ENCODE measurements at places on chromosomes 16 and 17. TPM values are rescaled to one million over a fixed set of nuclear protein-coding genes. Genes with fewer than 3 reads are reported as not detected.
A peak's percentile ranks its signal among the peaks of the same experiment; 100 is the strongest.

GRCh38 chr17:6067060-6067459, 3.1 kb upstream of the WSCD1 start:
- no peak overlapping the region for H3K4me3 ChIP-seq
- H3K4me1 ChIP-seq: peaks cover 12% of the 10 kb centered on the region
- DNase-seq: no peak
- peaks cover 73% of the 10 kb centered on the region for H3K27me3 ChIP-seq

DNA sequence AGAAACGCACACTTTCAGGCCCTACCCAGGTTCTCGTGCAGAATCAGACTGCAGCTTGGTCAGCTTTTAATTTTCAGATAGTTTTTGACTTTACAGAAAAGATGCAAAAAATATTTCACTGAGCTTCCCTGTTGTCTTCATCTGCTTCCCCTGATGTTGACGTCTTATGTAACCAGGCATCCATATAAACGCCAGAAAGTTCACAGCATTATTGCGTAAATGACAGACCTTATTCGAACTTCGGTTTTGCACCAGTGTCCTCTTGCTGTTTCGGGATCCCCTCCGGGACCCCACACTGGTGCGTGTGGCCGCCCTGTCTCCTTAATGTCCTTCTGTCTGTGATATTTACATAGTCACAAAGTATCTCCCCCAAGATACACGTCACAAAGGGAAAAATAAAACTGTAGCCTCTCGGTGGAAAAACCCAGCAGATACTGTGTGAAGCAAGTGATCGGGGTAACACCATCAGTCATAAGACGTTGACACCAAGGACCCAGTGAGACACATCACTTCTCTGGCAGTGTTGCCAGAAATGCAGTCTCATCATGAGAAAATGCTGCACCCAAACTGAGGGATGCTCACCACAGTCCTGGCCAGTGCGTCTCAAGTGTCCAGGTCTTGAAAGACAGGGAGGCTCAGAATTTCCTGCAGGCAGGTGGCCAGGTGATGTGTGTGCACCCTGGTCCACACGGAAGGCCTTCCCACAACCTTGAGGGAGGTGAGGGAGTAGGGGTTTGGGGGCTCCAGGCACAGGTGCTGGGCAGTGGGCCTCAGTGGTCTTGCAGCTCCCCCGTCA, 4.3 kb downstream of the BANP start:
- H3K4me3 ChIP-seq: no peak overlapping the region
- H3K27ac ChIP-seq: peak overlapping the region; percentile 92
- DNase-seq: no peak

GRCh38 chr16:11735787-11736186, 6.9 kb downstream of the TXNDC11 start:
- H3K27me3 ChIP-seq: no peaks in the 10 kb centered on the region
- H3K27ac ChIP-seq: no peak overlapping the region
- no peak for DNase-seq
- peaks cover 27% of the 10 kb centered on the region for H3K4me1 ChIP-seq
- H3K36me3 ChIP-seq: peaks cover 30% of the 10 kb centered on the region

DNA sequence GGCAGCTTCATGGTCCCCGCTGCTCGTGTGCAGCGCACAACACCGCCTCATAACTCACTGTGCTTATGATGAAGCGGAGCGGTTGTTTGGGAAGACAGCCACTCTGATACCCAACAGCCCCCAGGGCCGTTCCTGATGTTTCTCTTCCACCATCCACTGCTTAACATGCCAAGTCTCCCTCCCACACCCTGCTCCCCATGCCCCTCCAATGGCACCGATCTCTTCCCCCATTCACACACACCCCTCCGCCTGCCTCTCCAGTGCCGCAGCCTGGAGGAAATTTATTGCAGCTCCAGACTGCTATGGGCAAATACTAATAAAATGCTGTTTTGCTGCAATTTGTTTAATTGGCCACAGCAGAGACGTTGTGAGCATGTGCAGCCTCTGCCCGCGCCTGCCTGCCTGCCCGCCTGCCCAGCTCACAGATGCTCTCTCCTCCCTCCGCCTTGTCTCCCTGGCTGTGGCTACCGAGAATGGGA, 80.3 kb upstream of the LHX1 start:
- H3K36me3 ChIP-seq: no peaks in the 10 kb centered on the region
- DNase-seq: no peak
- no peak overlapping the region for H3K27ac ChIP-seq
- no peaks in the 10 kb centered on the region for H3K4me1 ChIP-seq

DNA sequence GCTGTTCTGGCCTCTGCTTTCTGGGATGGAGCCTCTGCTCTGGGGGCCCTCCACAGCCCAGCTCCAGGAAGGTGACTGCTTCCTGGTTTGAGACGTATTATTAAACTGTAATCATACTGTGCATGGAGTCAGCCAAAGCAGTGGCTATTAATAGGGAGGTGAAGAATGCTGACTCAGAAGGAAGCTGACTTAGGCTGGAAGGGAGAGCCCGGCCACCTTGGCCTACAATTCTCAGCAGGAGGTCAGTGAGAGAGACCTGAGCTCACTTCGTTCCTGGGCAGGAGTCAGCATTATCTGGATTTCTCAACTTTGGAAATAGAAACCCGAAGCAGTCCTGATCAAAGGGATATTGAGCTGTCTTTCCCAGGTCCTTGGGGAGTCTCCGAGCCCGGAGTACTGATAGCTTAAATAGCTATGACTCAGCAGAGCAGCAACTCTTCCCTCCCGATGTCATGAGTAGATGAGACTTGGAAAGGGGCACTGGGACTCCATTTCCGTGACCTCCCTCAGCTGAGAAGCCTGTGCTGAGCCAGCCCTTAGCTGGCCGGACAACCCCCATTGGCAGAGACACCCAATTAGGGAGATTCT, 91.8 kb downstream of the YPEL2 start:
- no peaks in the 10 kb centered on the region for H3K36me3 ChIP-seq
- no peak overlapping the region for H3K4me3 ChIP-seq
- H3K27ac ChIP-seq: no peak overlapping the region
- no peak for DNase-seq

GRCh38 chr17:78131172-78132083, 857 bp downstream of the TMC8 start:
- peak overlapping the region; percentile 47 for H3K4me3 ChIP-seq
- H3K27ac ChIP-seq: no peak overlapping the region
- H3K36me3 ChIP-seq: no peaks in the 10 kb centered on the region
- no peak for DNase-seq
- H3K4me1 ChIP-seq: peaks cover 17% of the 10 kb centered on the region

GRCh38 chr16:83248735-83249463, 558.9 kb upstream of the HSBP1 start:
- H3K27me3 ChIP-seq: peaks cover 23% of the 10 kb centered on the region
- no peak overlapping the region for H3K27ac ChIP-seq
- DNase-seq: no peak
- no peaks in the 10 kb centered on the region for H3K4me1 ChIP-seq

- H3K36me3 ChIP-seq: no peaks in the 10 kb centered on the region
- peak overlapping the region; percentile 98 for H3K27ac ChIP-seq
- peak overlapping the region; percentile 88 for H3K4me3 ChIP-seq
- DNase-seq: peak; percentile 97
- H3K27me3 ChIP-seq: no peaks in the 10 kb centered on the region
Measured at GRCh38 chr17:1714427-1714979, 4.3 kb upstream of the TLCD2 start.

DNA sequence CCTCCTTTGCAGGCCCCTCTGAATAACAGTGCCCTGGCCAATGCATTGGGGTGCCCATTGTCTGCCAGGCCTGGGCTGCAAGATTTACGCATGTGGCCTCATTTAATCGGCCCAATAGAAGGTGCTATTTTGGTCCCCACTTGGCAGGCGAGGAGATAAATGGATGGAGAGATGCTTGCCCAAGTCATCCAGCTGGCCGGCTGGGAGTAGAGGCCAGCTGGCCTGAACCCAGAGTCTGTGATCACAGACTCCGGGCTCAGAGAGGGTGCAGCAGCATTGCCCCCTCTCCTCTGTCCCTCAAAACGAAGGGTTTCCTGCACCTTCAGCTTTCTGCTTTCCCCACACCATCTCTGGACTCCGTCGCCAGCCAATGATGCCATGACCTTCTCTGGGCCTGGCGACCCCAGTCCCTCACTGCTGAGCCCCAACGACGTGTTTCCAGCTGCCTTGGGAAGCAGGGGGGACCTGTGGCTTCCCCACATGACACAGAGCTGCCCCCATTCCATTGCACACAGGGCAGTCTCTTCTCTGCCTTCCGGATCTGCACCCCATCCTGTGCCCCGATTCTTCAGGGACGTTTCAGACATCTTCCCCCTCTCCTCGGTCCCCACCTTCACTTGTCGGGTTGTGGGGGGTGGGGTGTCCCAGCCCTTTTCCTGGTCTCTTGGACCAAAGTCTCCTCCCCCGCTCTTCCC, 3.5 kb upstream of the ADGRG1 start:
- DNase-seq: no peak
- peaks cover 50% of the 10 kb centered on the region for H3K4me1 ChIP-seq
- peaks cover 3% of the 10 kb centered on the region for H3K27me3 ChIP-seq
- peak overlapping the region; percentile 29 for H3K27ac ChIP-seq
- H3K36me3 ChIP-seq: no peaks in the 10 kb centered on the region
- no peak overlapping the region for H3K4me3 ChIP-seq

- no peaks in the 10 kb centered on the region for H3K36me3 ChIP-seq
- DNase-seq: no peak
- no peak overlapping the region for H3K27ac ChIP-seq
- peaks cover 29% of the 10 kb centered on the region for H3K27me3 ChIP-seq
- H3K4me3 ChIP-seq: no peak overlapping the region
Measured at GRCh38 chr16:49399594-49400364, 26.2 kb downstream of the C16orf78 start.

- peaks cover 32% of the 10 kb centered on the region for H3K4me1 ChIP-seq
- H3K27ac ChIP-seq: no peak overlapping the region
- H3K36me3 ChIP-seq: no peaks in the 10 kb centered on the region
- H3K4me3 ChIP-seq: no peak overlapping the region
Measured at GRCh38 chr17:73831699-73832098, 187.5 kb upstream of the SDK2 start.

DNA sequence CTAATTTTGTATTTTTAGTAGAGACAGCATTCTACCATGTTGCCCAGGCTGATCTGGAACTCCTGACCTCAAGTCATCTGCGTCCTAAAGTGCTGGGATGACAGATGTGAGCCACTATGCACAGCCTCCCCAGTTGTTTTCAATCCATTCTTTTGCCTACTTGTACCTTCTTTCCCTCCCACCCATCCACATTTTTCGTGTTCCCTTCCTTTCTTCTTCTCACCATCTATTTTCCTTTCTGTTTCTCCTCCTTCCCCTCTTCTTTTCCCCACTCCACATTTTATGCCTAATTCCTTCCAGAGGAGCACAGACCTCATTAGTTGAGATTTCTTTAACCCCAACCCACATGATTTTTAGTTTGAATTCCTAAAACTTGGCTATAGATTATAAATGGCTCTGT, 94.3 kb downstream of the ATF7IP2 start:
- no peak overlapping the region for H3K4me3 ChIP-seq
- no peak for DNase-seq
- no peak overlapping the region for H3K27ac ChIP-seq
- no peaks in the 10 kb centered on the region for H3K4me1 ChIP-seq

GRCh38 chr16:67562526-67562917, at the start of gene CTCF:
TSS of gene CTCF (plus strand) at chr16:67562526. CDS start at chr16:67610833, 48,307 bp downstream.
- no peaks in the 10 kb centered on the region for H3K27me3 ChIP-seq
- peak within 1 kb of the TSS; percentile 93 for H3K4me3 ChIP-seq
- no peaks in the 10 kb centered on the region for H3K36me3 ChIP-seq
- peak within 1 kb of the TSS; percentile 96 for H3K27ac ChIP-seq
- peaks cover 24% of the 10 kb centered on the region for H3K4me1 ChIP-seq

GRCh38 chr17:8968503-8968902, 3.0 kb upstream of the PIK3R5 start:
- DNase-seq: no peak
- H3K36me3 ChIP-seq: no peaks in the 10 kb centered on the region
- no peak overlapping the region for H3K27ac ChIP-seq
- peak overlapping the region; percentile 7 for H3K4me3 ChIP-seq
- peaks cover 47% of the 10 kb centered on the region for H3K27me3 ChIP-seq

GRCh38 chr17:32314636-32315035, 27.3 kb downstream of the C17orf75 start:
- peaks cover 12% of the 10 kb centered on the region for H3K27me3 ChIP-seq
- no peak overlapping the region for H3K4me3 ChIP-seq
- H3K36me3 ChIP-seq: no peaks in the 10 kb centered on the region

DNA sequence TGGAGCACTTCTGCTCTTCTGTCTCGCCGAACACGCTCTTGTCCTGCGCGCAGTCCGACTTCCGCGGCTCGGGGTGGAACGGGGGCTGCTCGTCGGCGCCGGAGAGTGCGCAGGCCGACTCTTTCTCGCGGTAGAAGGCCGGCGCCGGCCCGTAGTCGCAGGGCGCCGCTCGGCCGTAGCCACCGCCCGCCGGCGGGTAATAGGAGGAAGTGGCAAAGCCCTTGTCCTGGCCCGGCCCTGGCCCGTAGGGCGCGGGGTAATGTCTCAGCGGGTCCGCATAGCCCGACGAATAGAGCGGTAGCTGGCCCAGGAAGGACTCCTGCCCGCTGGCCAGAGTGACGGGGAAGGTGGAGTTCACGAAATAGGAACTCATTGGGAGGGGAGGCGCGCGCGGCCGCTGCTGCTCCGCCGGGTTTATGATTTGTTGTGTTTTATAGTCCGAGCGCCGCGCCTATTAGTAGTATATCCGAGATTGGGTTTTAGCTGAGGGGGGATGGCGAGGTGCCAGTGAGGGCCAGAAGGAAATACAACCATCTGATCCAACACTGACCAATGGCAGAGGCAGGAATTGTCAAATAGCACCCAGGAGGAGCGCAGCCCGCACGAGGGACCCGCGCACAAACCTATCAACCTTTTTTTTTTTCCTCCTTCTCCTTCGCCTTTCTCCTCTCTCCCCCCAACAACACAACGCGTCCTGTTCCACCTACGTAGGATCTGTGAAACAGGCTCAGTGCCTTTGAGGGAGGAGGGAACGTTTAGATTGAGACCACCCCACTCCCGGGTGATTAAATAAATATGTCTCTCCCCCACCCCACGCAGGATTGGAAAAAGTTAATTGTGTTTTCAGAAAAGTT, 4.4 kb upstream of the HOXB5 start:
- H3K27ac ChIP-seq: peak overlapping the region; percentile 91
- H3K36me3 ChIP-seq: peaks cover 14% of the 10 kb centered on the region
- DNase-seq: no peak
- H3K4me1 ChIP-seq: peaks cover 49% of the 10 kb centered on the region

DNA sequence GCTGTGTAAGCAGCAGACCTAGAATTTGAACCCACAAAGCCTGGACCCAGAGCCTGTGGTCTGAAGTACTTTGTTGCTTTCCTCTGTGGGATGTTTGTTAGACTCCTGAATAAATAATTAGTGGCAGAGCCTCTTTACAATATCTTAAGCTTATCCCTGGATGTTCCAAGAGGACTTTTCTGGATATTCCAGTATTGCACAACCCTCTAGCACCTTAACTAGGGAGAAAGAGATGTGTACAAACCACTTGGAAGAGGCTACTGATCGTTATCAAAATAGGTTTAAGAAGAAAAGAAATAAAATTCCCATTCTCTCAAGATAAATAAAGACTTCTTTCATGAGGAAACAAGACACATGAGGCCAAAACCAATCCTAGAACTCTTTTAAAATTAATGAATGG, 632.4 kb downstream of the CDH11 start:
- H3K36me3 ChIP-seq: no peaks in the 10 kb centered on the region
- no peaks in the 10 kb centered on the region for H3K4me1 ChIP-seq
- H3K27me3 ChIP-seq: no peaks in the 10 kb centered on the region
- H3K27ac ChIP-seq: no peak overlapping the region

GRCh38 chr16:87692176-87692575, 73.6 kb downstream of the KLHDC4 start:
- H3K36me3 ChIP-seq: no peaks in the 10 kb centered on the region
- H3K27ac ChIP-seq: no peak overlapping the region
- no peaks in the 10 kb centered on the region for H3K4me1 ChIP-seq
- no peak overlapping the region for H3K4me3 ChIP-seq
- no peaks in the 10 kb centered on the region for H3K27me3 ChIP-seq

Gene ATP5PD
- total RNA-seq: 239 TPM

Gene TOX3
- total RNA-seq: 14.7 TPM

Gene TNFRSF13B
- not detected for total RNA-seq

Gene HSPB9
- total RNA-seq: not detected

Gene ADAD2
- total RNA-seq: not detected

Gene PDILT
- not detected for total RNA-seq
